ENCODE measurements at places on chromosomes 7 and 10.

DNA sequence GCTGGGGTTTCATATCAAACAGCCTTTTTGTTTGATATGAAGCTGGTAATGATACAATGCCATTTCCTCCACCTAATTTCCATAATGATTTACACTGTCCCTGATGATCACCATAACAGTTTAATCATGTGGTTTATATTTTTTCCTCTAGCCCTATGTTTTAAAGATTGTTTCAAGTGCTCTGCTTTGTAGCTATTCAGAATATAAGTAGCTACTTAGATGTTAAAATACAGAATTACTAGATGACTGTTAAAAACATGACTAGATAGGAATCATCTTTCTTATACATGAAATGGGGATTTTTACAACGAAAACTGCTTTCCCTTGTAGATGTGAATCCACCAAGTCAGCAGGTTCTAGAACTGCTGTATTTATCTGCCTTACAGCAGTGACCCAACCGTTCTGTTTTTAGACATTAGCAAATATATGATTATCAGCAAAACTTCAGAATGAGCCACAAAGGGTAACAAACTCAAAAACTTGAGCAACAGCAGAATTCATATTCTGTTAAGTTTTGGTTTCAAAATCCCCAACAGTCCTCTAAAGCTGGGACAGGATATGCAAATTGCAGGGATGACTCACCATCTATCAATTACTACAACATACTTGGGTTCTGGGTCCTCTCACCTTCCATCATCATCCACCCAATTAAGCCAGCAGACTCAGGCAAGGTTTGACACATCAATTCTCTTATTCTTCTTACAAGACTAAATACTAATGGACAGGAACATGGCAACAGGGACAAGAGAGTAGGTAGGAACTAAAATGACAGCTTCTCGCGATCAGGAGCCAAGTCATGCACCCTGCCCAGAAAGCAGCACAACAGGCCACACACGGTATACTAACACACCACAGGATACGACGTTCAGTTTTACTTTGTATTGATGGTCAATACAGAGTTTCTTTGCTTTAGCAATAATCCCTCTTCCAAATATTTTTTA, 83.9 kb downstream of the PIP4K2A start:
- peak; percentile 73 for DNase-seq

GRCh38 chr7:64888561-64888900, 14.5 kb upstream of the ZNF273 start:
- DNase-seq, result peak; percentile 19

GRCh38 chr10:132942101-132943057, at the start of gene CFAP46:
CFAP46 (minus strand) TSS chr10:132942570; CDS start chr10:132942484, 86 bp downstream.
- no peak for DNase-seq

DNA sequence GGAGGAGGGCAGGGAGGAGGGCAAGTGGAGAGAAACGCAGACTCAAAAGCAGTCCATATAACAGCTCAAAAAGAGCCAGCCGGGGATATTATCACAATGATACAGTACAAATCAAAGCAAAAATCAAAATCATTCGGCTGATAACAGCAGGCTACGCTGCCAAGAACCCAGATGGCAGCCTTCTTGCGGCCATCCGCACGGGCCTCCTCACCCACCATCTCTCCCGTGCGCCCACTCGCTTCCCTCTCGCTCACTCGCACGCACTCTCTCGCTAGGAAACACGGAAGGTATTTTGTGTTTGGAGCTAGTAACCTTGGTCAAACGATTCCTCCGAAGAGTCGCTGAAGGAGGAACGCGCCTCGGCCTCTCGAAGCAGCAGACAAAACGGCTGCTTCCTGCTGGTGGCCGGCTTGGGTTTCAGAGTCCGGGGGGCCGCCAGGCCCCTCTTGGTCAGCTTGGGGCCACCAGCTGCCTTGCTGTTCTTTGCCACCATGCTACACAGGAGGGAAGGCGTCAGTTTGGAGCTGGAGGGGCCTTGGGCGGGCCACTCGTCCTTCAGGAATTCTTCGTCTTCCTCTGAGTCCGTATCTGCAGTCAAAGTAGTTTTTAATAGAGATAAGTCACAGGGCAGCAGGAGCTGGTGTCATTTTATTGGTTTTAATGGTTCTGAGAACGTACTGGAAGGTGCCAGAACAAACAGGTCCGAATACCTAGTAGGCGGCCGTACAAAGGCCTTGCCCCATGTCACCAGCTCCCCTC, 68.9 kb downstream of the SLC29A4 start:
- DNase-seq, result no peak

DNA sequence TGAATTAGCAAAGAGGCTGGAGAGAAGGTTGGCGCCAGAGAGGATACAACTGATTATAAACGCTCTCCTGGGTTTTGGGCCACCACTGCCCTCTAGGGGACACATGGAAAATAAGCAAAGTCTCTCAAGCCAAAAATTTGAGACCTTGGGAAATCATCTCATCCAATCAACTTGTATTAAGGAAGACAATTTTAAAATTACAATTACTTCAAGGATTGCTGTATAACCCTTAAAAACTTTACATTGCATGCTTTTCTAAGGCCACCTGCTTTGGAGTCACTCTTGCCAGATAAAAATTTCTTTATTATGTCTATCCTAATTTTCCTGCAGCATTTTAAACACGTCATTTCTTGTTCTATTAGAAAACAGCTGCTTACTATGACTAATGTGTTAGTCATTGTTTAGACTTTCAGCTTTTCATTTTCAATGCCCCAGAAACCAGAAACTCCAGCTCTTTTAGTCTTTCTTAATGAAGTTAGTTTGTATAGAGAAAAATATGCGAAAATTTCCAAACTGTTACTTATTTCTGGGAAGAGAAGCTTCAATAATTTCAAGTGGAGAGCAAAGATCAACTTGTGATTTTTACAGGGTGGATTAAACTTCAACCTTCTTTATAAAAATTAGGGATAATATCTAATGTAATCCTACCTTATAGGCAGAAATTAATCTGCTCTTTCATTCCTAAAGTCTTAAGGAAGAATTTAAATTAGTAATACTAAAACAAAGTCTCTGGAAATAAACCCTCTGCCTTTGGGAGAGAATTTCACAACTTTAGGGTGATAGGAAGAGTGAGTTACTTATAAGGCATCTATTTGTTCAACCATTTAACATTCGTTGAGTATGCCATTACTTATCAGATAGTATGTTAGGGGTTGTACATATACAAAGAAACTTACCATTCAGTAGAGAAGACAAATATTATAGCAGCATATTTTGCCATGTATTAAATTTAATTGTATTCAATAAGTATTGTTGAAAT, 20.6 kb upstream of the RHOBTB1 start:
- DNase-seq, result peak; percentile 66

GRCh38 chr7:127776776-127777386, 124.9 kb downstream of the SND1 start:
- no peak for DNase-seq

DNA sequence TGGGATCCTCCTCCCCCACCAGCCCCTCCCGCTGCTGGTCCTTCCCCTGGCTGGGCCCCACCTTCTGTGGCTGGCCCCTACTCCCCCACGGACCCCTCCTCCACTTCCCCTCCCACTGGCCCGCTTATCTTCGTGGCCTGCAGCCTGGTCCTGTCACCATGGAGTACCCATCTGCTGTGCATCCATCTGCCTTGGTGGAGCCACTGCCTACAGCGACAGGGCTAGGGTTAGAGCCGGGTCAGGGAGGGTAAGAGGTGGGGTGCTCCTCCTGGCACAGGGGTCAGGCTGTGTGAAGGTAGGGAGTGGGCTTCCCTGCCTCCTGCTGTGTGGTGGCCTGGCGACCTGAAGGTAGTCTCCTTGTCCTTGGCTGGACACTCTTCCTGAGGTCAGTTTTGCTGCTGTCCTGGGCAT, 5.2 kb downstream of the ADCY1 start:
- no peak for DNase-seq

DNA sequence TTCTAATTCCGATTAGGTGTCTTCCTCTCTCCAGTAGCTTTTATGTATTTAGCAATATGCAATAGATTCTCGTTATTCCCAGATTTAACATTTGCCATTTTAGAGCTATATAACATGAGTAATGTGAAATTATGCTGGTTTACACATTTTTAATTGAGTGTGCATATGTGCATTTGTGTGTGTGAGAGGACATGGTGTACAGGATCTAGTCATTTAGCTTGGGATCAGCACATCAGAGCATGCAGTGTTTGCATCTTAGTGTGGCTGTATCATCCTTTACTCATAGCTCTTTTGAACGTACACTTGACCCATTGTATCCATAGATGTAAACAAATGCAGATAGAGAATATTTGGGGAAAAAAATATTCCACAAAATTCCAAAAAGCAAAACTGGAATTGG, 65.9 kb downstream of the DENND11 start:
- no peak for DNase-seq

GRCh38 chr7:1368184-1368681, 91.0 kb downstream of the MICALL2 start:
- DNase-seq, result no peak

GRCh38 chr10:29862923-29863614, 196.3 kb downstream of the JCAD start:
- DNase-seq, result no peak

GRCh38 chr10:129090618-129091366, 376.2 kb upstream of the MGMT start:
- DNase-seq, result no peak

GRCh38 chr10:91096274-91096673, 124.2 kb upstream of the PCGF5 start:
- DNase-seq, result no peak

DNA sequence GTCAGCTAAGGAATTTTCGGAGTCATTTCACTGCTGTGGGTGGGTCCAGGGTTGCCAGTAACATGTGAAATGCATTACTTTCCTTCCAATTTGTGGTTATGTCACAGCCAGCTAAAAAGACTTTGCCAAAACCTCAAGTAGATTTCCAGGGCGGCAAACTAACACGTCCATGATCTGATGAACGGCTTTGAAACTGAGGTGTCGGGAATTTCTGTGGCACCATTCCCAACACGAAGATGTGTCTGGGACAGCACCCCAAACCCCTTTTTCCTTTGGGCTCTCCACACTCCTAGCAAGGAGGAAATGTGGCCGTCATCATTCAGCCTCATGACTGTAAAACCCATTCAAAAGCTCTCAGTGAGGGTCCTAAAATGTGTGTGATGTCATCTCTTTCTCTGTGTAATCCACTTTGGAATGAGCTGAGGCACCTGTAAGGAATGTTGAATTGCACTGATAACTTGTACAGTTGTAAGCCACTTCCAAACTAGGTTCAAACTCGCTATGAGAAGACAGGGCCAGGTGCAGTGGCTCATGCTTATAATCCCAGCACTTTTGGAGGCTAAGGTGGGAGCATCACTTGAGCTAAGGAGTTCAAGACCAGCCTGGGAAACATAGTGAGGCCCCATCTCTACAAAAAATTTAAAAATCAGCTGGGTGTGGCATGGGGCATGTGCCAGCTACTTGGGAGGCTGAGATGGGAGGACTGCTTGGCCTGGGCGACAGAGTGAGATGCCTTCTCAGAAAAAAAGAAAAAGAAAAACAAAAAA, 146.1 kb upstream of the FRMD4A start:
- no peak for DNase-seq

- no peak for DNase-seq
Measured at GRCh38 chr10:63169624-63170023, 36.5 kb downstream of the NRBF2 start.

DNA sequence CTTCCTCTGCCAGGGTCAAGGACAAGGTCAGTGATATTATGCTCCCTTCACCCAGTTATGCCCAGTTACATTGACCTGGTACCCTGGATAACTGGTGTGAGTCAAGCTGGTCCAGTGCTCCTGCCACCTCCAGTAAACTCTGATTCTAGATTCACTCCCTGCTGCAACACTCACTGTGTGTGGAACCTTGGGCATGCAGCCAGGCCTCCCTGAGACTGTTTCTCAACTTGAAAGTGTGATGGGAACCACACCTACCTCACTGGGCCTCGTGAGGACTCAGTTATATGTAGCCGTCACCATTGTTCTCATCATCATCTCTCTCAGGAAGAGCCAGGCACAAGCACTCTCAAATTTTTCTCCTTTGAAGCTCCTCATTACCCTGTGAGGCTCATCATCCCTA, 935 bp upstream of the ZNF736 start:
- peak; percentile 54 for DNase-seq

DNA sequence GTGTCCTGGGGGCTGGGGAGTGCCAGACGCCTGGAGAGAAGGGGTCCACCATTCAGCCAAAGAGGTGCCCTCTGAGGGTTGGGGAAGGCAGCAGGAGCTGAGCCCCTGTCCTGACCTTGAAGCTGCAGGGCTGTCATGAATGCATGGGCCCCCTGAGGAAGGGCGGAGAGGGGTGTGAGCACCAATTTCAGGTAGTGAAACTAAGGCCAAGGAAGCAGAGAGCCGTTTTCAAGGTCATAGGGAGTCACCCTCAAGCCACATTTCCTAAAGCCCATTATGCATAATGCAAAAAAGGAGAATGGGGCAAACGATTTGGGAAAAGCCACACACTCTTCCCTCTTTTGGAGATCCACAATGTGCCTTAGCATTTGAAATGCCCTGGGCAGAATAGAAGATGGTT, 37.2 kb downstream of the FIGNL1 start:
- no peak for DNase-seq

GRCh38 chr10:6595499-6595898, 15.4 kb upstream of the PRKCQ start:
- no peak for DNase-seq

DNA sequence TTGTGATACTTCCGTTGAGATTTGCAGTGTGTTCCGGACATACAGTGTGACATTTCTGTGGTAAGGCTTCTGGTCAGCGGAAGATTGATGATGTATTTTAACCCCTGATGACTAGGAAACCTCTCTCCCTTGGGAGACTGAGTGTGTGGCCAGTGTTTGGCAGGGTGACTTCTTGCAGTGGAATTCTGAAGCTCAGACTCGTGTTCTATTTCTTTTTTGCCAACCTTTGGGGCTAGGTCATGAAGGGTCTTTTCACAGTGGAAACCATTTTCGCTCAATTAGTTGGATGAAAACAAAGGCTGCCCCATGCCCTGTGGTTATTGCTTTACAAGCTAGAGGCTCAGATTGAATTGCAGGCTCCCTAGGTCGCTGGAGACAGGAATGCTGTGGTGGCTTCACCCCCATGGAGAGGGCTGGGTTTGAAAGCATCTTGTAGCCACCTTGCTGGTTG, 288.9 kb downstream of the BBS9 start:
- no peak for DNase-seq

DNA sequence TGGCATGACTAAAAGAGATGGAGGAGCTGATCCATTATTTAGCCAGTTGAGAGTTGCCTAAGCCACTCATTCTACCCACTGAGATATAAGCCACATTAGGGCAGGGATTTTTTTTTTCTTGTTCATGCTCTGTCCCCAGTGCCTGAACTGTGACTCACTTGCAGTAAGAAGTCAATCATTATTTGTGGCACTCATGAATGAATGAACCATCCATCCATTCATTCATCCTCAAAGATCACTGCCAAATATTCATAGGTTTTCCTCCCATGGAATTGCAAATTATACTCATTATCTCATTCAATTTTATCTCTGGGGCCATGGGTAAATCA, 22.8 kb upstream of the ARID5B start:
- no peak for DNase-seq

Measured in activated naive CD4-positive, alpha-beta T cell treated with anti-CD3 and anti-CD28 coated beads for 36 hours (primary cell).